ENCODE measurements at places on chromosomes 2 and 18.

DNA sequence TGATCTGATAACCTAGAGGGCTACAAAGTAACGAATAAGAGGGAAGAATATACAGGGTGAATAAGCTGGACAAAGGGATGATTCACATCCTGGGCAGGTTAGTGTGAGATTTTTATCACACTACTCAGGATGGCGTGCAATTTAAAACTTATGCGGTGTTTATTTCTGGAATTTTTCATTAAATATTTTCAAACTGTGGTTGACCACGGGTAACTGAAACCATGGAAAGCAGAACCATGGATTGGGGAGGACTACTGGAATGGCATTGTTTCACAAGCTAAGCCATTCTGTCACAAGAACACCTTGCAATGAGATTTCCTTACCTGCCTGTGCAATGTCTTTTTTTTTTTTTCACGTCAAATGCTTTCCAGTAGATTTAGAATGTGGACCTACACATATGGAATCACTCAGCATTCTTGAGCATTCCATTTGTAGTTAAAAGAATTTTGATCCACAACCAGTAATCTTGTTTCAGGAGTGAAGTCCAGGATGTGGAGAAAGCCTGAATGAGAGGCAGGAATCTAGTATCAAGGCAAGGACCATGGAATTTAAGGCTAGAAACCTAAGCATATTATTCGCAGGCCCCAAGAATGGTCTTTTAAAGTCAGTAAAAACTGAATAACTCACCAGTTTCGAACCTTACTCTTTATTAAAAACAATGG is 8.0 kb upstream of the CDK15 start:
- no peak for DNase-seq

GRCh38 chr2:187438455-187438854 is 9.6 kb downstream of the CALCRL start:
- DNase-seq, result no peak

DNA sequence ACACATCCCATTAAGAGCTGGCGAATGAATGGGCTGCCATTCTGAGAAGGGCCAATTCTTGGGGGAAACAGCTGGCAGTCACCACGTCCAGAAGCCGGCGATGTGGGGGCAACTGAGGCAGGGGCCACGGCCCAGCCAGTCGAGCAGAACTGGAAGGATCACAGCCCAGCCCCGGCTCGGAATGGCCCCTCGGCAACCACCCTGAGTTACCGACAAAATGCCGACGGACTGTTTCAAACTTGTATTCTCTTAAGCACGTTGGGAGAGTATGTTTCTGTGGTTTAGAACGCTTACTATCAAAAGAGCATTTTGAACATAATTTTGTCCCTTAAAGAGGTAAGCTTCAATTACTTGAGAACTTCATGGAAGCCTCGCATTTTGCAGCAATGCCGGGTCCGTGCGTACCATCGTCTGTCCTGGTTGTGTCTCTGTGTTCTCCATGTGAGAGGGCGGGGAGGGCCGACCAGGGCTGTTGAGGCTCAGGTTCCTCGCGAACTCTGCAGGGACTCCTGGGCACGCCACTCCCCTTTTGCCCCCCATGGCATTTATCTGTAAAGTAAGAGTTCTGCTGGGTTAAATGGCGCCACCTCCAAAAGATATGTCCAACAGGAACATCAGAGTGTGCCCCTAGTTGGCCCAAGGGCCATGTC is 155.9 kb downstream of the TWIST2 start:
- no peak for DNase-seq

GRCh38 chr2:71018625-71019024 is 24.0 kb upstream of the TEX261 start:
- no peak for DNase-seq

- DNase-seq, result no peak
Measured at GRCh38 chr2:16587601-16588000, 78.0 kb downstream of the CYRIA start.

DNA sequence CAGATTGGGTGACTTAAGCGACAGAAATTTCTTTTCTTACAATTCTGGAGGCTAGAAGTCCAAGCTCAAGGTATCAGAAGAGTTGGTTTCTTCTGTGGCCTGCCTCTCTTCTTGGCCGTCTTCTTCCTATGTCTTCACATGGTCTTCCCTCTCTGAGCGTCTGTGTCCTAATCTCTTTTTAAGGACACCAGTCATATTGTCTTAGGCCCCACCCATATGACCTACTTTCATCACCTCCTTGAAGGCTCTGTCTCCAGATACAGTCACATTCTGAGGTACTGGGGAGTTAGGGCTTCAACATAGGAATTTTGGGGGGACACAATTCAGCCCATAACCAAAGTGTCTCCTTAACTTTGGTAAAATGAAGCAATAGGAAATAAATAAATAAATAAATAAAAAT is 110.9 kb upstream of the EPC2 start:
- DNase-seq, result no peak

DNA sequence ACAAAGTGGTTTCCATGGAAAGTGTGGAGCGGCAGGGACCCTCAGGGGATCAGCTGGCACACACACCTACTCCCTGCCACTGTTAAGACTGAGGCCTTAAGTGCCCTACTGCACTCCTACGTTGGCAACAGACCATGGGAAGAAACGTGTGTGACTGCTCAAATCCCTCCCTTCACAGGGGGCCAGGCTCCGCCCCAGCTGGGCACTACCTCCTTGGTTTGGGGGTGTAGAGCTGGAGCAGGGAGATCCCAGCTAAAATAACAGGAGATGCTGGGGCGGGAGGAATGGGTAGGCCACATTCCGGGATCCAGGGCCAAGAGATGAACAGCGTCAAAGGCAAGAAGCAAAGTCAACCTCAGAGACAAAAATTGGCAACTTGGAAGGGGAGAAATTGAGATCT is 231.0 kb downstream of the EN1 start:
- DNase-seq, result no peak

GRCh38 chr2:75800456-75800855 is 89.7 kb upstream of the GCFC2 start:
- no peak for DNase-seq

DNA sequence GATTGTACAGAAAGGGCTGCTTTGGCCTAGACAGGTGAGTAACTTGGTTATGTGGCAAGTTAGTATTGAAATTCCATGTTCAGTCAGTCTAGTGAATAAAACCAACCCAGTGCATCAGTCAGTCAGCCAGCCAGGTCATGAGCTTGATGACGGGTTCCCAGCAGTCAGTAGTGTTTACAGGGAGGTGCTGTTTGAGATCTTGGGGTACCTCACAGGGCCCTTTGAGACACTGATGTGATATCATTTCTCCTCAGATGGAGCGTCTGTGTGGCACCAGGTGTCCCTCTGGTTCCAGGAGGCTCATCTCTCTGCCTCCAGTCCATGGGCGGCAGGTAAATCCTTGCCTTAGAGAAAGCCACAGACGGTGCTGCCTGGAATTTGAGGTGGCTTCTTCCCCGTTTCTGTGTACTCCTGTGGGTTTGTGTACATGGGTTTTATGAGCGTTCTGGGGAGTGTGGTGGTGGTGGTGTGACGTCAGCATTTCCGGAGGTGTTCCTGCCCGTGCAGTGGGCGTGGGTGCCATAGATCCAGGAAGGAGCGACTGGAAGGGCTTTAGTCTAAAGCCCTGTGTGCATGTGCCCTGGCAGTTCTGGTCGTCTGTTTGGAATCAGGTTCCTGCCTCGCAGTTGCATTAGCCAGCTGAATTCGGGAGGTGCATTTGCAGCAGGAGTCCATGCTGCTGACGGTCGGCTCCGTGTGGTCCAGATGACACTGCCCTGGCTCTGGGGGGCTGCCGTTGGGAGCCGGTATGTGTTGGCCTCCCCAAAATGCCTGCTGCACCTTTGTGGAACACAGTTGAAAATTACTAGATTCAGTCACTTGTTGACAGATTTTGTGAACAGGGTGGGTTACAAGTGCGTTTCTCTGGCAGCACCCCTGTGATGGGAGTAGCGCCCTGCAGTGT is 2.1 kb downstream of the CTDP1 start:
- DNase-seq, result peak; percentile 52

DNA sequence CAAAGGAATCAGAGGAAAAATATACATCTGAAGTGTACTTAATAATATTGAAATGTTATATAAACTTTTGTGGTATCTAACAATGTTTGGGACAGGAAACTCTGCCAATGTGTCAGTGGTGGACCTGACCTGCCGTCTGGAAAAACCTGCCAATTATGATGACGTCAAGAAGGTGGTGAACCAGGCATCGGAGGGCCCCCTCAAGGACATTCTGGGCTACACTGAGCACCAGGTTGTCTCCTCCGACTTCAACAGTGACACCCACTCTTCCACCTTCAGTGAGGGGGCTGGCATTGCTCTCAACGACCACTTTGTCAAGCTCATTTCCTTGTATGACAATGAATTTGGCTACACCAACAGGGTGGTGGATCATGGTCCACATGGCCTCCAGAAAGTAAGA is 32.6 kb downstream of the CALCRL start:
- no peak for DNase-seq

DNA sequence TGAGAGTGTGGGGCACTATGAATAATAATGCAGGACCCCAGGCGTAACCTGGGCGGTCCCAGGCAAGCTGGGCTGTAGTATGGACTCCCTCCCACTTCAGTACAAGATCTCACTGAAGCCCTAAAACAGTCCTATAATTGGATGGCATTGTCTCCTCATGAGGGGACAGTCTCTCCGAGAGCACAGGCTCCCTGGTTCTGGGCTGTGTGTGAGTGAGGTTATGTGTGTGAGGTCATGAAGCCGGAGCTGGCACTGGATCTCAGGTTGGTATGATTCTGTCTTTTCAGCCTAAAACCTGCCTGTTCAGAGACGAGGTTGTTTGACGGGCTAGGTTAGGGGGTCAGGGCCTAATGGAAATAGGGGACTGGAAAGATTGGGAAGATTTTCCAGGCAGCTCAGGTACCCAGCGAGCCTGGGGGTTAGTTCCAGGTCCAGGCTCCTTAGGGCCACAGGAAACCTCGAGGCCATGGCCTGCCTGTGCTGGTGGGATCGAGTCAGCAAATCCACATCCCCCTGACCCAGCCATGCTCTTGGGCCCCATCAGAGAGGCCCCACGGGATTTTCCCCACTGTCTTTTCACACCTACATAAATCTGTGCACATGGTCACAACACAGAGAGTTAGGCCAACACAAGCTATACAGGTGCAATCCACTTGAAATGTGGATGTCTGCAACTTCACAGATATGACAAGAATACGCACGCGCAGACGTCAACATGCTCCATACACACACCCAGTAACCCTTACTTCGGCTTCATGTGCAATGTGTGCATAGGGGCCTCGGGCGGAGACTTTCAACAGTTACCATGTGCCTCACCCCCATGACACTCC is 94.8 kb downstream of the INHBB start:
- DNase-seq, result no peak
